ENCODE measurements at places on chromosomes 11 and 22. TPM values are rescaled to one million over a fixed set of nuclear protein-coding genes. Genes with fewer than 3 reads are reported as not detected.

DNA sequence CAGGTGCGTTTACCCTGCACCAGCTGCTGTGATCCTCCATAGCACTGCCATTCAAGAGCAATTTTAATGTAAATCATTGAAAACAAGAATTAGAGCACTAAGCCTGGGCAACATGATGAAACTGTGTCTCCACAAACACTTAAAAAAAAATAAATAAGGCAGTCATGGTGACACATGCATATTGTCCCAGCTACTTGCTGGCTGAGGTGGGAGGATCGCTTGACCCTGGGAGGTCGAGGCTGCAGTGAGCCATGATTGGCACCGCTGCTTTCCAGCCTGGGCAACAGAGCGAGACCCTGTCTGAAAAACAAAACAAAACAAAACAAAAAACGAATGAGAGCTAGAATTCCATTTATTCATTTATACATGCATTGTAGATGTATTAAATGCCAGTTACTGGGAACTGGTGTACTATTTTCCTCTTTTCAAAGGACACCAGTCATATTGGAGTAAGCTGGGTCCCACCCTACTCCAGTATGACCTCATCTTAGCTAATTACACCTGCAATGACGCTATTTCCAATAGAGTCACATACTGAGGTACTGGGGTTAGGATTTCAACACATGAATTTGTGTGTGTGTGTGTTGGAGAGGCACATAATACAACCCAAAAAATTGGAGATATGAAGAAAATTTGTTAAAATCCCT lies 101.9 kb downstream of the MICAL2 start:
- no peak for DNase-seq
- H3K4me3 ChIP-seq, result no peak overlapping the region
- peaks cover 58% of the 10 kb centered on the region for H3K4me1 ChIP-seq
- no peaks in the 10 kb centered on the region for H3K27me3 ChIP-seq
- peaks cover 33% of the 10 kb centered on the region for H3K36me3 ChIP-seq

DNA sequence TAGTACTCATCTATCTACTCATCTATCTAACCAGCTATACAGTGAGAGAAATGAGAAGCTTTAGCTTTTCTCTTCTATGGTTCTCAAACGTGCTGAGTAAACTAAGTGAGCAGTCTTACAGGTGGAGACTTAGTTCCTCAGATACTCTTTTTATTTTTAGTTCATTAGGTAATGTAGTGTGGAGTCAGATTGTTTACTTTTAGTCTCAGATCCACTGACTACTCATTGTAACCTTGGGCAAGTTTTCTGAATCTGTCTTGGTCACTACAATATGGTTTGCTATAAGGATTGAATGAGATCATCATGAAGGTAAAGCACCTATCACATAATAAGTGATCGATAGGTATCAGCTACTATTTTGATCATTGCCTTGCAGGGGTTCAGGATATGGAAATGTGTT lies 160.1 kb downstream of the RAB38 start:
- DNase-seq, result no peak
- H3K4me1 ChIP-seq, result no peaks in the 10 kb centered on the region
- no peak overlapping the region for H3K27ac ChIP-seq
- H3K4me3 ChIP-seq, result no peak overlapping the region
- no peaks in the 10 kb centered on the region for H3K36me3 ChIP-seq

- no peaks in the 10 kb centered on the region for H3K36me3 ChIP-seq
- no peaks in the 10 kb centered on the region for H3K4me1 ChIP-seq
- DNase-seq, result no peak
- no peaks in the 10 kb centered on the region for H3K27me3 ChIP-seq
These were observed at the start of gene SPI1 for GRCh38 chr11:47378010-47378835. SPI1 (minus strand) TSS chr11:47378547; CDS start chr11:47378353, 194 bp downstream.

GRCh38 chr11:119236490-119236889 lies 30.4 kb downstream of the CBL start:
- no peak overlapping the region for H3K27ac ChIP-seq
- no peaks in the 10 kb centered on the region for H3K27me3 ChIP-seq
- DNase-seq, result no peak
- peaks cover 29% of the 10 kb centered on the region for H3K36me3 ChIP-seq

- peaks cover 11% of the 10 kb centered on the region for H3K4me1 ChIP-seq
- H3K27me3 ChIP-seq, result no peaks in the 10 kb centered on the region
- no peak for DNase-seq
- no peaks in the 10 kb centered on the region for H3K36me3 ChIP-seq
- H3K27ac ChIP-seq, result no peak overlapping the region
These were observed 179.4 kb downstream of the CADM1 start for GRCh38 chr11:115324581-115325432.

TRIM29 gene
- 0.45 TPM for total RNA-seq

DNA sequence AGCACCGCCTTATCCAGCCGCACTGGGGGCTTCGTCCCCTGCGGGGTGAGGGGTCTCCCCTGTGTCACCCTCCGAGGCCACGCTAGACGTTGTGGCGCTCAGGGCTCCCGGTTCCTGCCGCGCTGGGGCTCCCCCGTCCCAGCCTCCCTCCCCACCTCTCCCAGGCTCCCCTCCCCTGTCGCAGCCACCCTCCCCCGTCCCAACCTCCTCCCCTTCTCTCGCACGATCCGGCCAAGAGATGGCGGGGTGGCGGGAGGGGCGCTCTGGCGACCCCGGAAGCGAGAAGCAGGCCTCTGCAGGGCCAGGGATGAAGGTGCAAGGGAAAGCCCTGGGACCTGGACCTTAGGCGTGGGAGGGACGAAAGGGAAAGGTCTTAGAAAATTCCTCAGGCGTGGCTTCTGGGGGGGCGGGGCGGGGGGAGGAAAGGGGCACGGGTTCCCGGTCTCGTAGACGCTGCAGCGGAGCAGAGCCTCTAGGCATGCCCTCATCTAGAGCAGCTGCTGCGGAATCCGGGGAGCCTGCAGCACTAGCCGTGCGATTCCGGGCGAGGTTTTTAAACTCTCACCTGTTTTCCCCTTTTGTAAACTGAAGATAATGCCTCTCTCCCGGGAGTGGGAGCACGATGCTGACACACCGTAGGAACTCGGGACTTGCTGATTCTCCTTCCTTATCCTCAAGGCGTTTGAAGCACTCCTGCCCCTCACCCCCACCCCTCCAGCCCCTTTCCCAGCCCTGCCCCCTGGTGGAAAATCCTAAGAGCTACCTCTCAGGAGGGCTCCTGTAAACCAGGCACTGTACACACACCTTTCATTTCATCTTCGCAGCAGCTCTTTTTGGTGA lies 14.4 kb downstream of the KCNJ5 start:
- no peaks in the 10 kb centered on the region for H3K27me3 ChIP-seq
- H3K36me3 ChIP-seq, result no peaks in the 10 kb centered on the region
- peak overlapping the region; percentile 68 for H3K27ac ChIP-seq
